ENCODE measurements at places on chromosomes 1 and 21. TPM values are rescaled to one million over a fixed set of nuclear protein-coding genes. Genes with fewer than 3 reads are reported as not detected.

The ADORA1 gene
- total RNA-seq: 7.1 TPM

The SH2D5 gene
- 1.7 TPM for total RNA-seq

The IL20 gene
- total RNA-seq: not detected

The C1orf185 gene
- not detected for total RNA-seq

The CASP9 gene
- 9.0 TPM for total RNA-seq

The ZNF436 gene
- total RNA-seq: 7.5 TPM

The LORICRIN gene
- not detected for total RNA-seq

The BTG3 gene
- total RNA-seq: 40.5 TPM

The CFHR1 gene
- 0.58 TPM for total RNA-seq

The INSRR gene
- total RNA-seq: not detected

The PSMG1 gene
- 64.1 TPM for total RNA-seq

The KIAA0319L gene
- 43.1 TPM for total RNA-seq

The OR14A2 gene
- total RNA-seq: not detected

The TNFSF4 gene
- 0.61 TPM for total RNA-seq

The LUZP1 gene
- 38.4 TPM for total RNA-seq

The NBL1 gene
- total RNA-seq: 42.2 TPM

The KRTAP10-1 gene
- total RNA-seq: not detected

The PAPPA2 gene
- total RNA-seq: 0.26 TPM

The VWA5B1 gene
- not detected for total RNA-seq

The C1orf174 gene
- 30.7 TPM for total RNA-seq

The AJAP1 gene
- 12.2 TPM for total RNA-seq

The CD53 gene
- not detected for total RNA-seq

The RASAL2 gene
- 26.2 TPM for total RNA-seq

The FAM72B gene
- 11.7 TPM for total RNA-seq

The UCK2 gene
- total RNA-seq: 164 TPM

The PACC1 gene
- 14.4 TPM for total RNA-seq

The LRRC8B gene
- total RNA-seq: 1.7 TPM

The CDCA8 gene
- total RNA-seq: 18.6 TPM

The OR2L5 gene
- total RNA-seq: not detected

The CCDC27 gene
- not detected for total RNA-seq

The USP1 gene
- 56.0 TPM for total RNA-seq

The ARHGAP29 gene
- 20.2 TPM for total RNA-seq

The DPT gene
- not detected for total RNA-seq

The CFHR2 gene
- not detected for total RNA-seq

The NPHS2 gene
- total RNA-seq: not detected

The HSF2BP gene
- 1.3 TPM for total RNA-seq

The ZNF683 gene
- total RNA-seq: not detected

The CYP4B1 gene
- not detected for total RNA-seq

The ZNF648 gene
- 0.38 TPM for total RNA-seq

The CADM3 gene
- 0.57 TPM for total RNA-seq

The OR2T2 gene
- total RNA-seq: not detected

The RGS7 gene
- 4.0 TPM for total RNA-seq

The MPL gene
- not detected for total RNA-seq

The IBA57 gene
- total RNA-seq: 10.7 TPM

The CBR1 gene
- 103 TPM for total RNA-seq

The CELA3A gene
- total RNA-seq: not detected

The CNTN2 gene
- not detected for total RNA-seq

The LINGO4 gene
- not detected for total RNA-seq

Data from A375 (cell line).